Chondrocyte (in vitro differentiated cells): ENCODE measurements at places on chromosomes 2 and 18. TPM values are rescaled to one million over a fixed set of nuclear protein-coding genes. Genes with fewer than 3 reads are reported as not detected.
A peak's percentile ranks its signal among the peaks of the same experiment; 100 is the strongest.

DNA sequence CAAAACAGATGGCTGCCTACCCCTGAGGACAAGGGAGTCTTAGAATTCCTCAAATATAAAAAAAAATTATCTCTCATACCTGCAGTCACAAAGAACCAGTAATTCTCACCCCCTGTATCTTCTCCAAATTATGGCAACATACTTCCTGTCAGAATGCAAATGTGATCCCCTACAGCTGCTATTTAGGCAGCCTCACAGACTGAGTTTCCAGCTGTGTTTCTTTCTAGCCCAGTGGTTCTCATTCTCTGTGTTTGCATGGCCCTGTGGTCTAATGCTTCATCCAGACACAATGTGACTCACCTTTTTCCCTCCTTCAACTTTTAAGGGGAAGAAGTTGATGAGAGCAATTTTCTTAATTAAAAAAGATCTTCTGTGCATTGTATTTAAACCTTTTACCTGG is 726.3 kb downstream of the TSN start:
- no peak for DNase-seq
- no peaks in the 10 kb centered on the region for H3K36me3 ChIP-seq
- H3K4me1 ChIP-seq, result no peaks in the 10 kb centered on the region
- no peaks in the 10 kb centered on the region for H3K27me3 ChIP-seq
- no peak overlapping the region for H3K27ac ChIP-seq
- H3K4me3 ChIP-seq, result no peak overlapping the region

GRCh38 chr18:49247781-49248180 is 212.7 kb downstream of the DYM start:
- H3K4me1 ChIP-seq, result peaks cover 41% of the 10 kb centered on the region
- peak overlapping the region; percentile 53 for H3K27ac ChIP-seq
- H3K36me3 ChIP-seq, result peaks cover 9% of the 10 kb centered on the region
- no peak for DNase-seq
- no peak overlapping the region for H3K4me3 ChIP-seq
- no peaks in the 10 kb centered on the region for H3K27me3 ChIP-seq

DNA sequence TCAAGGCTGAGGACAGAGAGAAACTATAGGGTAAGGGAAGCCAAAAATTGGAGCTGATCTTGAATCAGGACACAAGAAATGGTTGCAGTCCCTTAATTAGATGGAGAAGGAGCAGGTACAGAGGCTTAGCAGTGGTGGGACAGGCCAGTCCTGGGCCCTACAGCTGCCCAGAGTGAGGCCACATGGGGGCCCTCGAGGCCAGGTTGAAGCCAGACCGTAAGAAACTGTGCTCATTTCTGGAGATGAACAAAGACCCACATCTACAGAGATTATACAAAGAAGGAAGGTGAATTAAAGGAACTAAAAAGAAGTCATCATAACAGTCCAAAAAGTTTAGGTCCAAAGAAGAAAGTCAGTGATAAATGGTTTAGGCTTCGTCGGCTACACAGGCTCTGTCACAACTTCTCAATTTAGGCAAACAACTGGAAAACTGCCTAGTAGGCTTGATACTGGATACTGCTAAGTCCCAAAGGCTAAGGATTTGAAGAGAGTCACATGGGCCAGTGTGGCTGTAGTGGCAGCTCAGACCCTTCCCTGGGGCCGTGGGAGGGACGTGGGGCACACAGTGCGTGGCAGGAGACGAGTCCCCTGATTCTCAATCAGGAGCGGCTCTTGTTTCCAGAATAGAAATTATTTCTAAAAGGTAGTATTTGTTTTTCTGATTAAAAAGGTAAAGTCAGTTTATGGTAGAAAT is 50.4 kb upstream of the CNGA3 start:
- H3K36me3 ChIP-seq, result no peaks in the 10 kb centered on the region
- H3K27ac ChIP-seq, result no peak overlapping the region
- DNase-seq, result no peak
- H3K27me3 ChIP-seq, result peaks cover 22% of the 10 kb centered on the region
- no peak overlapping the region for H3K4me3 ChIP-seq

CTIF gene
- 173 to 236 TPM (median 184 TPM) in 3 replicates for total RNA-seq

LINC00305 gene
- total RNA-seq, result not detected in 3 replicates

B3GNT2 gene
- 8.0 to 22.7 TPM (median 22.4 TPM) in 3 replicates for total RNA-seq
